NCI-H510A treated with DMSO at 0.1 percent for 48 hours (cell line): ENCODE measurements at places on chromosomes 12 and 14.

- DNase-seq = peak; percentile 92
These were observed 1.8 kb downstream of the TBC1D30 start for GRCh38 chr12:64826234-64826633.

GRCh38 chr14:36518586-36519430 lies 1.2 kb downstream of the NKX2-1 start:
- no peak for DNase-seq

DNA sequence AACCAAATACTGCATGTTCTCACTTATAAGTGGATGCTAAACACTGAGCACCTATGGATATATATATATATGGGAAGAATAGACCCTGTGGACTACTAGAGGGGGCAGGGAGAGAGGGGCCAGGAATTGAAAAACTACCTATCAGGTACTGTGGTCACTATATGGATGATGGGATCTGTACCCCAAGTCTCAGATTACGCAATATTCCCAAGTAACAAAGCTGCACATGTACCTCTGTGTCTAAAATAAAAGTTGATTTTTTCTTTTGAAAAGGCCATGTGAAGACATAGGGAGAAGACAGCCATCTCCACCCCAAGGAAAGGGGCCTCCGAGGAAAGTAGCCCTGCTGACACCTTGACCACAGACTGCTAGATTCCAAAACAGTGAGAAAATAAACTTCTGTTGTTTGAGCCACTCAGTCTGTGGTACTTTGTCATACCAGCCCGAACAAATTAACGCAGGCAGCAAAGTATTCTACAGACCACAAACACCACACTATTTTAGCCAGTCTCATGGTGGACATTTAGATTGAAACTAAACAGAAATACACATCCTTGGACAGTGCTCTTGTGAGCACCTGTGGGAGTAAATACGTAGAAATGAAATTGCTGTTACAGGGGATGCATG lies 197.1 kb downstream of the EFCAB11 start:
- DNase-seq = no peak

DNA sequence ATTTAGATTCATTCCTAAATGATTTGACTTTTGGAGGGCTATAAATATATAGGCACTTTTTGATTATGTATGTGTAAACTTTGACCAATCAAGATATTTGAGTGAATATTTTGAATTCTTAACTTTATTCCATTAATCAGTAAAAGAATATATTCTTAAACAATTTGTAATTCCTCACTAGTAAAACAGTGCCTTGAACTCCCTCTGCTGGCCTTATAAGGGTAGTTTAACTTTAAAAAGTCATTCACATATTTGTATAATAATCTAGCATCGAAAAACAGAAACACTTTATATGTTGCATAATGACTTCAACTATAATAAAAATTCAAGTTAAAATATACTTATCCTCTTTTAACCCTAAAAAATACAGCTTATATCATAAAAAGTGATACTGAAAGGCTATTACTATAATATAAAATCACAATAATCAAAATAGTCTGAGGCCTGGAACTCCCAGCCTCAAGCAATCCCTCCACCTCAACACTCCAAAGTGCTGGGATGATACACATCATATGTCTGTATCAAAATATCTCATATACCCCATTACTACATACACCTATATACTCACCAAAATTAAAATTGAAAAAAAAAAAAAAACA lies 31.2 kb downstream of the CCDC59 start:
- DNase-seq = peak; percentile 54

DNA sequence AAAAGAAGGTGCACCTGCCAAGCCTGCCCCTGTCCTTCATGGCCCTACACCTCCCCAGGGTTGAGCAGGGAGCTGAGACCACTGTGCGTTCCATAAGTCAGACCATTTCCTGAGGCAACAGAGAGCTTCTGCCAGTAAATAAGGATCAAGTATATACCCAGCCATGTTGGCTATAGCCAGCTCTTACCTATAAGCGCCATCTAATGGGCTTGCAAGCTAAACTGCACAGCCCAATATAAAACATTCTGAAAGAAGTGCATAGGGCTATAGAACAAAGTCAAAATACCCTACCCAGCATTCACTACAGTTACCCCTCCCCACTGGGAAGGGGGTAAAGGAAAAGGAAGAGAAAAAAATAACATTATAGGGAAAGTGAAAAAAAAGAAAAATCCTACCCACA lies 59.3 kb upstream of the SCAF11 start:
- DNase-seq = no peak

- DNase-seq = peak; percentile 10
These were observed 11.6 kb downstream of the FGD6 start for GRCh38 chr12:95205685-95206084.

- no peak for DNase-seq
These were observed 904.8 kb upstream of the SEL1L start for GRCh38 chr14:82438436-82438835.

- DNase-seq = no peak
These were observed 5.6 kb upstream of the GOLGA3 start for GRCh38 chr12:132834181-132834711.

- no peak for DNase-seq
These were observed 99.6 kb downstream of the PTPN11 start for GRCh38 chr12:112518365-112518735.

GRCh38 chr12:44511289-44511688 lies 364.8 kb downstream of the NELL2 start:
- no peak for DNase-seq

DNA sequence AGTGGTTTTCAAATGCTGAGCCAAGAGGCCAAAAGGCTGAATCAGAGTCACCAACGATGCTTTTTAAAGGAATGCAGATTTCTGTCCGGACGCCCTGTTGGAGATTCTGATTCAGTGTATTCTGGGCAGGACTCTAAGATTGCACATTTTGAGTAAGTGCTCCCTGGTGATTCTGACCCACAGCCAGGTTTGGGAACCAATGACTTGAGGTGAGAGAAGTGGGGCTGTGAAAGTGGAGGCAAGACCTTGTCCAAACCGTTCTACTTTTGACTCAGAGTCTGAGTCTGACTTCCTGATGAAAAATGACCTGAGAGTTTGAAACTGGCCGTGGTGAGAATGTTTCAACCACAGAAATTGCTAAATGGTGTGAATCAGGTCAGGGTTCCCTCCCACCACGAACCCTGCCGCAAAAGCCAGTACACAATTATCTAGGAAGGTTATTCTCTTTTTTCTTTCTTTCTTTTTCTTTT lies 90.2 kb downstream of the NTN4 start:
- no peak for DNase-seq

GRCh38 chr14:52551205-52551604 lies 1.1 kb downstream of the TXNDC16 start:
- DNase-seq = no peak

DNA sequence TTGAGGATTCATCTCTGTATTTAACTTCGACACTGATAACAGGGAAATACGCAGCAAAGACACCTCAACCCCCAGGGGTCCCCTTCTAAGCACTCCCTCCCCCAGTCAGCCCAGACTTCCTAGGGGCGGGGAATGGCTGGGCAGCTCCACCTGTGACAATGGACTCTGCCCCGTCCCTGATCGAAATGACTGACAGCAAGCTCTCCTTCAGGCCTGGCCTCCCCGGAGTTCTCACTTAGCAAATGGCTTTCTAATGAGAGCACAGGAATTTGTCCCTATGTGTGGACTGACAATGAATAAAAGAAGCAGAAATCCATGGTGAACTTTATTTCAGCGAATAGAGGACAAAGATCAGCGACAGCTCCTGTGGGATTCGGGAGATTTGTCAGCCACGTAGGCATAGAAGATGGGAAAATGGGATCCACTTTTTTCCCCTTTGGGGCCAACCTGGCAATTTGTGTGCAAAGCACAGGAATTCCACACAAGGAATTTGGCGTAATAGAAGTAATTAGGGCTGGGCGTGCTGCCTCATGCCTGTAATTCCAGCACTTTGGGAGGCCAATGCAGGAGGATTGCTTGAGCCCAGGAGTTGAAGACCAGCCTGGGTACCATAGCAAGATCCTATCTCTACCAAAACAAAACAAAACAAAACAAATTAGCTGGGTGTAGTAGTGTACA lies 63.8 kb downstream of the TNFAIP2 start:
- DNase-seq = no peak

DNA sequence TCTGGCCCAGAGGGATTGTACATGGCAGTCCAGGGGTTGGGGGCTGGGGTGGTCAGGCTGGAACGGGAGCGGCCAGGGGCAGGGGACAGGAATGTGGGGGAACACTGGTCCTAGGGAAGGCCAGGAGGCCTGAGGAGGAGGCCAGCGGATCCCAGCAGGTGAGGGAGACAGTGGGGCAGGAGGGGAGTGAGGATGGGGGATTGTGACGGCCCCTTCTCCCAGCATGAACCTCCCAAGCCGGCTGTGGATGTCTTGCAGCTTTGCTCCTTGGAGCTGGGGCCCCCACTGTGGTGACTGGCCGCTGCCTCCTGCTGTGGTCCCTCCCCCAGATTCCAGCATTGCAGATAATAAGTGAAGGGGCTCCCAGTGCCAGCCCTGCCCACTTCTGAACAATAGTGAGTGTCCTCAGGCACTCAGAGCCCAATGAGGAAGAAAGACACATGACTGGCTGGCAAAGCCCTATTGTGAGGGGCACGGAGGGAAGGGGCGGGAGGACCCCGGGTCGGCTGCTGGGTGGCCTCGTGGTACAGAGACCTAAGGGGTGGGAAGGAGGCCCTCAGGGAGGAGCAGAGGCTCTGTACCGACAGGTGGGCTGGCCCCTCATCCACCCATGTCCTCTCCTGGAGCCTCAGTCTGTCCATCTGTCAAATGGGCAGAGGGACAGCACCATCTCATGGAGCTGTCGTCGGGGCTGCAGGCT lies 215.0 kb downstream of the KIF26A start:
- DNase-seq = no peak
